ENCODE measurements at places on chromosomes 3 and 15.

GRCh38 chr3:10377148-10377725, 56.3 kb upstream of the SEC13 start:
- no peak for DNase-seq

DNA sequence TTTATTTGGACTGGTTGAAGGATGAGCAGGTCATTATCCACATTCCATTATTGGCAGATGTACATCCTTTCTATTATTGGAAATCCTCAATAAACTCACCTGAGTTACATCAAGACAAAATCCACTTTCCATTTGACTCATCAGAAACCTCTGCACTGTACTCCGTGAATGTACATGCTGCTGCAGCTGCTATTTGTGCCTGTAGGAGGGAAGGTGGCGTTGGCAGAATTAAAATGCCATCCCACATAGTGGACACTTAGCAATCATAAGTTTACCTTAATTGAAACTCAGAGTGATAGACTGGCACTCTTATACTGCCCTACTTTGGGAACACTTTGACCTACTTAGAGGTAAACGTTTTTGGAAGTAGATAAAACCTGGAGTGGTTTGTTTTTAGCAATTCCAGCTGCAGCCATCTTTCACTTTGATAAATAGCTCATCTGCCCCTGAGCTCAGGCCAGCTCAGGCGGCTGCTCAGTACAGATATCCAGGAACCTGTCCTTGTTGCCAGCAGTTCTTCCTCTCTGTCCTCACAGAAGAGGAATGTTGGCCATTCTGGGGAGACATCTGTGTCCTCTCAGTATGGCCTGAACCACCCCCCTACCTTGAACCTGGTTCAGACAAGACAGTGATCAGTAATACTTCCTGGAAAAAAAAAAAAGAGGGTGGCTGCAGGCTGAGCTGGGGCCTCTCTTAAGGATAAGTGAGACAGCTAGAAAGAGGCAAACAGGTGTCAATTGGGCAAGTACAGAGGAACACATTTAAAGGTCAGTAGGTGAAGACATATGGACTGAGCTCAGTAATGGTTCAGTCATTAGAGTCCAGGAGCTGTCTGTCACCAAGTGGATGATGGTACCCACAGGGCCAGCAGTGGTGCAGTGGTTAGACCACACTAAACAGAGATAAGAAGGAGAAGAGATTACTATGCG, 153.4 kb upstream of the UMPS start:
- no peak for DNase-seq

- no peak for DNase-seq
Measured at GRCh38 chr3:105653166-105653565, 215.6 kb downstream of the CBLB start.

- no peak for DNase-seq
Measured at GRCh38 chr3:23837691-23838090, 31.9 kb downstream of the UBE2E1 start.

DNA sequence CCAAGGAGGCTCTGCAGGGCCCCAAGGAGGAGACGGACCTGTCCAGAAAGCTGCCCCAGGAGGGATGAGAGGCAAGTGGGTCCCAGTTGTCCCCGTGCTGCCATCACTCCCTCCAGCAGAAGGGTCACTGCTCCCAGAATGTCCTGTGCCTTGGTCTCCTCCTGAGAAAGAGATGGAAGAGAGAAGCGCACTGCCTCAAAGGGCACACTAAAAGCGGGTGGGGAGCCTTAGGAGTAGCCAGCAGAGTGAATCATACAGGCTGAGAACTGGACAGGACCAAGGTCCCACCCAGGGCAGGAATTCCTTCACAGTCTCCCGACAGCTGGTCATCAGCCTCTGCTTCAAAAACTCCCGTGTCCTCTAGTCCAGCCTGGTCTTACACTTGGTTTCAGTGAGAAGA, 4.6 kb downstream of the THPO start:
- no peak for DNase-seq

DNA sequence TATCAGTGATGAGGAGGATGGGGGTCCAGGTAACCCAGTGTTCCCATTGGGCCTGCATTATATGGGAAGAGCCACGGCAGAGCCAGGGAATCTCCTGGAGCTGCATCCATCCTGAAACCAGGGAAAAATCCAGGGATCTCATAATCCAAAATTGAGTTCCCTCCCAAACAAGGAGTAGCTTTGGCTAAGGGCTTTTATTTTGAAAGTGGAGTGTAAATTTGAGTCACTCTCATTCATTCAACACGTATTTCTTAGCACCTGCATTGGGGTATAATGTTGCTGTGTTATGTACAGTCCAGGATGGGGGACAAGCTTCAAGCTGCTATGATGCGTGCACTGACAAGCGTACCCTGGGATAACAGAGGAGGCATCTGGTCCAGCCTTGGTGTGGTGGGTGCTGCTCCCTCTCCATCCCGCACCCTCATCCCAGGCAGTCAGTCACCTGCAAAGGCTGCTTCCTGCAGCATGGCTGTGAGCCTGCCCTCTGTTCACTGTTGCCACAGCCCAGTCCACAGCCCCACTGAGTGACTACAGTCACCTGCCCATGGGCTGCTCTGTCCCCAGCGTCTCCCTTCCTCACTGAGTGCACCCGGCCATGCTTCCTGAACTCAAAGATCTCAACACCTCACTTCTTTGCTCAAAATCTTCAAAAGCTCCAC, 135.6 kb downstream of the OPA1 start:
- no peak for DNase-seq

GRCh38 chr3:106241593-106241992, 372.8 kb upstream of the CBLB start:
- no peak for DNase-seq

DNA sequence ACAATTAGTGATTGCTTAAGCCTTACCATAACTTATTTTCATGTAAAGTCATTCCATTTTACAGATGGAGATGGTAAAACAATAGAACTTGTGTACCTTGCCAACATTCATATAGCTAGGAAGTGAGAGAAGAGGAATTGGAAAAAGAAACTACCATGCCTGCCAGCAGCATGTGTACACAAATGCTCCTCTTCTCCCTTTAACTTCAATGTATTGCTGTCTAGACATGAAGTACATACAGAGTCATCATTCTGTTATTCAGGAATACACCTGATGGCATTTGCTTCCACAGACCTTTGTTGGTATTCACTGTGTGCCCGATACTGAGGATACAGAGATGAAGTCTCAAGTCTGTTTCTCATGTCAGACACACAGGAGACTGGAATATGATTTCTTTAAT, 7.1 kb upstream of the TMEM207 start:
- DNase-seq = no peak

GRCh38 chr15:40456299-40456712, 14.5 kb upstream of the CHST14 start:
- no peak for DNase-seq

DNA sequence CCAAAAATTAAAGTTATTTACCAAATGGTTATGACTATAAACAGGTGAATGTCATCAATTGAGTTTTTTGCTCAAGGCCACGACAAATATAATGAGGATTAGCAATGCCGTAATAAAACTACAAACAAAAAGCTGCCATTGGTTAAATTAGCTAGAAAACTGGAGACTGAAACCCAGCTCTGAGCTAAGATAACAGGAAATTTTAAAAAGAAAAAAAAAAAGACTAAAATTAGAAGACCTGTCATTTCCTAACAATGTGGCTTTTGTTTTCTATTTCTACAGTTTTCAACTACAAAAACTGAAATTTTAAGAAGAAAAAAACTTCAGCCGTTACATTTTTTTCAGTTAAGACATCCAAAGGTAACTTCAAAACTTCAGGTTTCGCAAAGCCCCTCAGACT, 9.7 kb downstream of the SLC12A6 start:
- no peak for DNase-seq

DNA sequence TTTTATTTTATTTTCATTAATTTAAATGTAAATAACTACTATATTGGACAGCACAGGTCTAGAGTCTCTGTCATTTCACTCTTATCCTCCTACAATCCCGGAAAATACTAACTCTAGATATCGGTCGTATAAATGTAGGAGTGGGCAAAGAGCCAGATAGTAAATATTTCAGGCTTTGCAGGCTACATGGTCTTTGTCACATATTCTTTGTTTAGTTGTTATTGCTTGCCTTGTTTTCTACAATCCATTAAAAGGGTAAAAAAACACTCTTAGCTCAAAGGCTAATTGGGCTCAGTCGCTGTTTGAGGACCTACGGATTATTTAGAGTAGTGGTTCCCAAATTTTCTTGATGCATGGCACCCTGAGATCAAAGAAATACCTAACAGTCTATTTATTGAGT, 1.7 kb downstream of the KNL1 start:
- no peak for DNase-seq

GRCh38 chr3:73580343-73580742, 44.4 kb downstream of the PDZRN3 start:
- no peak for DNase-seq

DNA sequence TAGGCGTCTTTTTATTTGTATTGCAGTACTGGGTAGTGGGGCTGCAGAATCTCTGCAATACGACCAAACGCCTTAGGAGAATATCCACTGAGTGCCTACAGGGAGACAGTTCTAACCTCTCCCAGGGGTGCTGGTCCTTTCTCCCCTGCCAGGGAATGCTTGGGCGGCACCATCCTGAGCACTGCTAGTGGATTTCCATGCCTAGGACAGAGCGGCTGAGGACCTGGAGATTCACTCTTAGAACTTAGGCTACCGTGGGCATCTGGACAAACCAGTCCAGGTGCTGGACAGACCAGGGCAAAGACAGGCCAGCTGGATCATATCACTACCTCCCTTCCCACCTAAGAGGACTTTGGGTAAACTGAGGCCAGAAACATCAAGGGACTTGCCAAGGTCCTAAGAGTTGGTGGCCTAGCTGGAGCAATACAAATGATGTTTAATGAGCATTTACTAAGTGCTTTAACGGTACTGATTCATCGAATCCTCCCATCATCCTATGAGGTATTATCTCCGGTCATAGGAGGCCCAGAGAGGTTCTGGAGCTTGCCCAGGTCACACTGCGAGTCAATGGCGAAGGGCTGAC, 902 bp downstream of the TMEM44 start:
- no peak for DNase-seq

DNA sequence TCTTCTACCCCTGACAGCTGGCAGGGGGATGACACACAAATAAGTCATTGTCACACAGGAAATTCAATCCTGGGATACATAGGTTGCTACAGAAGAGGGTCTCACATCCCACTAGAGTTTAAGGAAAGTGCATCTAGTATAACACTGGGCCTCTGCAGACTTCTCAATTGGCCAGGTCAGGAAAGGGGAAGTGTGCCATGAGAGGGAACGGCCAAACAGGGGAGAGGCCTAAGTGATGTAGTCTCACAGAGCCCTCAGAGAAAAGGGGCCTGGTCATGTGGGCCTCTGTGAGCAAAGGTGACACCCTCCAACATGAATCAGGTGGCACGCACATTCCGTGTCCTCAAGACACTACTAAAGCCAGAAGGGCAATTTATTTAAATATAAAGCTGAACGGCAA, 11.2 kb downstream of the ZXDC start:
- no peak for DNase-seq

DNA sequence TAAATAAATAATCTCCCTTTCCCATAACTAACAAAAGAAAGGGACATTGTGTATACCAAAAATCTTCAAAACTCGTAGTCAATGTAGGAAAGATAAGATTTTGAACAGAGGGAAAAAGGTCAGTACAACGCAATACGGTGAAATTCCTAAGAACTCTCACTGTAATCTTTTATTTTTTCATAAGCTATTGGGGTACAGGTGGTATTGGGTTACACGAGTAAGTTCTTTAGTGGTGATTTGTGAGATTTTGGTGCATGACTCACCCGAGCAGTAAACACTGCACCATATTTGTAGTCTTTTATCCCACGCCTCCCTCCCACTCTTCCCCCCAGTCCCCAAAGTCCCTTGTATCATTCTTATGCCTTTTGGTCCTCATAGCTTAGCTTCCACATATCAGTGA, 718.0 kb downstream of the TBL1XR1 start:
- DNase-seq = no peak

GRCh38 chr15:90547540-90547939, 17.8 kb downstream of the CRTC3 start:
- no peak for DNase-seq

DNA sequence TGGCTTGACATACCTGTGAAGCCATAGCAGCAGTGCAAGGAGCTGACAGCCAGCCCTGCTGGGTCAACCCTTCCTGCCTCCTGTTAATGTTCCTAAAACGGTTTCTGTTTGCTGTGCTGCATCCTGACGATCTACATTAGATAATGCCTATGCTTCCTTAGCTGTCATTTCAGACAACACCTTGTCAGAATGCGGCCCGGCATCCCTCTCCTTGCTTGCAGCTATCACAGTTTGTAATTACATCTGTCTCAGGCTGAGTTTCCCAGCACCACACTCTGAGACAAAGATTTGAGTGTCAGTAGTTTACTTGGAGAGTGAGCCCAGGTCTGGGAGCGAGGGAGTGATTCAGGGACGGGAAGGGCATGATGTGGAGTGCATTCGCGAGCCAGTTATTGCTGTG, 9.0 kb downstream of the TRH start:
- no peak for DNase-seq

DNA sequence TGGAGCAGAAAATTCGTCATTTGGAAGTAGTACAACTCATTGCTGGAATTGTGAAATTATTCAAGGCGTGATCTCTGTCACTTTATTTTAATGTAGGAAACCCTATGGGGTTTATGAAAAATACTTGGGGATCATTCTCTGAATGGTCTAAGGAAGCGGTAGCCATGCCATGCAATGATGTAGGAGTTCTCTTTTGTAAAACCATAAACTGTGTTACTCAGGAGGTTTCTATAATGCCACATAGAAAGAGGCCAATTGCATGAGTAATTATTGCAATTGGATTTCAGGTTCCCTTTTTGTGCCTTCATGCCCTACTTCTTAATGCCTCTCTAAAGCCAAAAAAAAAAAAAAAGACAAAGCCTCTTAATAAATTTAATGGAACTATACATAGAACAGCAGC, 5.5 kb upstream of the TIMMDC1 start:
- no peak for DNase-seq

DNA sequence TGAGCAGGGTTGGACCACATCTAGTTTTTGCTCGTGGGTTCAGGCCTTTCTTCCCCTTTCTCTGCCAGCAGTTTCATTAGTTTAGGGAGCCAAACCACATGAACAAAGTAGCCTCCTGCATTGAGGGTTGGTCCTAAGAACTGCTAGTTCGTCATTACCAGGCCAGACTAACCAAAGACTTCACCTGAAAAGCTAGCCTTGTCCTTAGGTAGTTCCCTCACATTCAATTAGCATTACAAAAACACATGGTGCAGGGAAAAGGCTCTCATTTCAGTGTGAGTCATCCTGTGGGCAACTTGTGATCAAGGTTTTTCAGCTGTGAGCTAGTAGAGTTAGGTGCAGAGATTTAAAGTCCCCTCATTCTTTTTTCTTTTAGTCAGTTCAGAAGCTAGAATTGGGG, 279.3 kb upstream of the CTNNB1 start:
- DNase-seq = no peak

DNA sequence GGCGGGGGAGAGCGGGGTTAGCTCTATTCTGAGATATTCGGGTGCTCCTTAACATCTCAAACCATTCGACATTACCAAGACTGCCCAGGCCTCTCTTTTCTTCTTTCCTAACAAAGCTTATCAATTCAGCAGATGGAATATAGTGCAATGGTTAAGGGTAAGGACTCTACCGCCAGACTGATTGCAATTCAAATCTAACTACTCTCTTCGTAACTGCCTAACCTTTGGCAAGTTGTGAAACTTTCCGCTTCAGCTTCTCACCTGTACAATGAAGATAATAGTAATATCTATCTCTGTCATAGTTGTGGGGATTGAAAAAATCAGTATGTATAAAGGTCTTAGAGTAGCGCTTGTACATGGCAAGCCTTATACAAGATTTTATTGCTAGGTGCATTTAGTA, 972 bp downstream of the UBA5 start:
- DNase-seq = no peak

GRCh38 chr3:169774186-169774585, 990 bp downstream of the MYNN start:
- DNase-seq = no peak

- DNase-seq = no peak
Measured at GRCh38 chr3:15099364-15100098, 583 bp upstream of the RBSN start.
